ENCODE measurements at places on chromosomes 6 and 20. TPM values are rescaled to one million over a fixed set of nuclear protein-coding genes. Genes with fewer than 3 reads are reported as not detected.
A peak's percentile ranks its signal among the peaks of the same experiment; 100 is the strongest.

DNA sequence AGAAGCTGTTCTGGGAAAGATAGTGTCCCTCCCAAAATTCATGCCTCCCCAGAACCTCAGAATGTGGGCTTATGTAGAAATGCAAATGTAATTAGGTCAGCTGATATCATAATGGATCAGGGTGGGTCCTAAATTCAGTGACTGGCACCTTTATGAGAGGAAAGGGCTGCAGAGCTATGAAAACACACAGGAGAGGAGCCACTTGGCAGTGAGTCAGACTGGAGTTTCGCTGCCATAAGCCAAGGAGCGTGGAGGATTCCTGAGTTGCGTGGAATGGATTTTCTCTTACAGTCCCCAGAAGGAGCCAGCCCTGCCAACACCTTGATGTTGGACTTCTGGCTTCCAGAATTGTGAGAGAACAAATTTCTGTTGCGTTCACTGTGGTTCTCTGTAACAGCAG is 249.8 kb upstream of the PMEPA1 start:
- H3K27me3 ChIP-seq, result no peaks in the 10 kb centered on the region
- no peaks in the 10 kb centered on the region for H3K36me3 ChIP-seq
- no peak for DNase-seq
- H3K4me1 ChIP-seq, result no peaks in the 10 kb centered on the region

- H3K27me3 ChIP-seq, result no peaks in the 10 kb centered on the region
- H3K4me1 ChIP-seq, result no peaks in the 10 kb centered on the region
- H3K36me3 ChIP-seq, result no peaks in the 10 kb centered on the region
These were observed 40.0 kb downstream of the EFCAB8 start for GRCh38 chr20:32898729-32899128.

Gene TRIM40
- not detected for total RNA-seq

Gene SYNDIG1
- total RNA-seq, result not detected

DNA sequence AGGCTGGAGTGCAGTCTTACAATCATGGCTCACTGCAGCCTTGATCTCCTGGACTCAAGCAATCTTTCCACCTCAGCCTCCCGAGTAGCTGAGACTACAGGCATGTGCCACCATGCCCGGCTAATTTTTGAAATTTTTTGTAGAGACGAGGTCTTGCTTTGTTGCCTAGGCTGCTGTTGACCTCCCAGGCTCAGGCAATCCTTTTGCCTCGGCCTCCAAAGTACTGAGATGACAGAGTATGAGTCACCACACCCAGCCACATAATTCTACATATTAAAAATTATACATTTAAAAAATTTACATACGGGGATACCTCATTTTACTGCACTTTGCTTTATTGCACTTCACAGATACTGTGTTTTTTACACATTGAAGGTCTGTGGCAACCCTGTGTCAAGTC is 115.1 kb downstream of the MAN1A1 start:
- no peak overlapping the region for H3K27ac ChIP-seq
- no peaks in the 10 kb centered on the region for H3K4me1 ChIP-seq
- H3K27me3 ChIP-seq, result no peaks in the 10 kb centered on the region
- H3K4me3 ChIP-seq, result no peak overlapping the region
- no peaks in the 10 kb centered on the region for H3K36me3 ChIP-seq

Gene VNN1
- not detected for total RNA-seq

DNA sequence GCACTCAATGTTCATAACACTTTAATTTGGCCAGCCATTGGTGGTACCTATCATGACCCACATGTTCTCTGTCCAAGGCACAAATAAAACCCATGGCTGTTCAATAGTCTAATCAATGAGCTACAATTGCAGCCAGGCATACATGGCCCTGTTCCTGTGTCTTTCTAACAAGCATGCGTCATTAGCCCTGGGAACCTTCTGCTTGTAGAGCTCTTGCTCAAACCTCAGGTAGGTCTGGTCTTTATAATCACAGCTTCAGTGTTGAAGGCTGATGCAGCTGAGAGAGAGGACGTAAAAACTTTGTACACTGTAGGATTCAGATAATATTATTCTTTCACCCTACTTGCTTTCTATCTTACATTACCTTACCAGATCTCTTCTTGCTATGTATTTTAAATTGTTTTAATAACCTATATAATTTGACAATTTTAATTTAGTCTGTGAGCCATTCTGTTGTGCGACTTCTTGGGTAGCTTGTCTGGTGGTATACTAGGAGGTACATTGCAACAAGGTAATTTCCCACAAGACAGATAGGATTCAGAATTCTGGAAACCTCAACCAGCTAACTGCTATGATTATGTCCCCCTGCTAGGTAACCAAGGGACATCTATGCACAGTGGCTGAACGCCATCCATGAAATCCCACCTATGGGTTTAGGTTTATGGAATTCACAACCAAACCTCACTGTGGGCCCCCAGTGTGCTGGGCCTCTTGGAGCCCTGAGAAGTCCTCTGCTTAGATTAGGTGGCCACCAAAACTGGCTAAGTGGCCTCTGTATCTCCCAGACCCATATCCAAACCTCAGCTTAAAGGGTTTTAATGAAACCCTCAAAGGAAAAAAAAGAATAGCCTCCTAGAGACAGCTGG is 55.4 kb upstream of the RIPOR2 start:
- no peak for DNase-seq
- no peaks in the 10 kb centered on the region for H3K4me1 ChIP-seq
- no peaks in the 10 kb centered on the region for H3K27me3 ChIP-seq
- H3K27ac ChIP-seq, result no peak overlapping the region
- no peaks in the 10 kb centered on the region for H3K36me3 ChIP-seq
- H3K4me3 ChIP-seq, result no peak overlapping the region

Gene CD93
- 0.10 TPM for total RNA-seq

Gene CALHM4
- total RNA-seq, result not detected

GRCh38 chr6:71250099-71250602 is 38.5 kb upstream of the OGFRL1 start:
- DNase-seq, result no peak
- no peaks in the 10 kb centered on the region for H3K27me3 ChIP-seq
- H3K4me3 ChIP-seq, result no peak overlapping the region
- H3K27ac ChIP-seq, result no peak overlapping the region
- no peaks in the 10 kb centered on the region for H3K36me3 ChIP-seq

GRCh38 chr6:52746213-52746612 is 17.1 kb downstream of the GSTA2 start:
- no peak overlapping the region for H3K4me3 ChIP-seq
- H3K36me3 ChIP-seq, result no peaks in the 10 kb centered on the region
- no peaks in the 10 kb centered on the region for H3K27me3 ChIP-seq
- no peak for DNase-seq

Gene PAK5
- total RNA-seq, result not detected

Gene RIPPLY2
- 6.5 TPM for total RNA-seq

GRCh38 chr20:59006167-59006863 is 739 bp downstream of the CTSZ start:
- H3K4me1 ChIP-seq, result peaks cover 16% of the 10 kb centered on the region
- H3K4me3 ChIP-seq, result peak overlapping the region; percentile 58

Gene NKAIN2
- 2.6 TPM for total RNA-seq

- no peak overlapping the region for H3K27ac ChIP-seq
- DNase-seq, result no peak
- H3K4me1 ChIP-seq, result peaks cover 17% of the 10 kb centered on the region
- no peaks in the 10 kb centered on the region for H3K36me3 ChIP-seq
These were observed 6.3 kb downstream of the TAF4 start for GRCh38 chr20:62059401-62059800.

Gene MC3R
- not detected for total RNA-seq

DNA sequence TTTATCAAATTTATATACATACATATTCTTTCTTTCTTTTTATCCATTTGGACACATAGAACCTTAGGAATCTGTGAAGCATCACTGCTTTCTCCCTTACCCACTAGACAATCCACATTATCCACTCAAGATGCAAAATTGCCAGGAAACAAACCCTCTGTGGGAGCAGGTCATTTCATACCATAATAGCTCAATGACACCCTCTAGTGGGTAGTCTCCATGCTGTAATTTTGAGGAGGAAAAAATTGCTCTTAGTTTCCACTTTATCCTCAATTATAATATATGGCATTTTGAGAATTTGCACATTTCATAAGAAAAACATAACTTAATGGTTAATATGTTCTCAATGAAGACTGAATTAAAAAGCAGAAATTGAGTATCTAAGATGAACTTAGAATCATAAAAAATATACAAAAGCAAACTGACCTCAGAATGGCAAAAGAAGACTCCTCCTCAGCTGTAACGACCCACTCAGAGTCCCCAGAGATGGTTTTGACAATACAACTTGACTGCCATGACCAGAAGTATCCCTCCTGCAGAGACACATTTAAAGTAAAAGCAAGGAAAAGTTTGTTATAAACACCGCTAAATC is 164.1 kb downstream of the FRK start:
- DNase-seq, result peak; percentile 56
- no peak overlapping the region for H3K27ac ChIP-seq
- H3K27me3 ChIP-seq, result no peaks in the 10 kb centered on the region
- H3K4me3 ChIP-seq, result no peak overlapping the region
- no peaks in the 10 kb centered on the region for H3K36me3 ChIP-seq

DNA sequence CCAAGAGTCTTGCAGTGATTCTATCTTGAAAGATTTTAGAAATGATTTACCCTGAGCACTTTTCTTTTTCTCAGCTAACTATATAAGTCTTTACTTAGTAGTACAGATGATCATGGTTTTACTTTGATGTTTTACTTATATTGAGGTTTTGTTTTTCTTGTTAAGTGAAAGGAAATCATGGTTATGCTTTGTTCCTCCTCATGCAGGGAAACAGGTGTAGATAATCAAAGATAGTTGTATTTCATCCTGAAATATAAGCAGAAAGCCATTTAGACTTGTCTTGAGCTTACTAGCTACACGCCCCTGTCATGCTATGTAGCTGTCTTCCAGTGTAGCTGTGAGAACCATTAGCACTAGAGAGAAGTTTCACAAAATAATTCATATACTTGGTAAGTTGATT is 113.9 kb downstream of the HIVEP1 start:
- H3K27me3 ChIP-seq, result no peaks in the 10 kb centered on the region
- no peak overlapping the region for H3K4me3 ChIP-seq
- no peaks in the 10 kb centered on the region for H3K4me1 ChIP-seq
- H3K36me3 ChIP-seq, result no peaks in the 10 kb centered on the region
- no peak for DNase-seq
- no peak overlapping the region for H3K27ac ChIP-seq

DNA sequence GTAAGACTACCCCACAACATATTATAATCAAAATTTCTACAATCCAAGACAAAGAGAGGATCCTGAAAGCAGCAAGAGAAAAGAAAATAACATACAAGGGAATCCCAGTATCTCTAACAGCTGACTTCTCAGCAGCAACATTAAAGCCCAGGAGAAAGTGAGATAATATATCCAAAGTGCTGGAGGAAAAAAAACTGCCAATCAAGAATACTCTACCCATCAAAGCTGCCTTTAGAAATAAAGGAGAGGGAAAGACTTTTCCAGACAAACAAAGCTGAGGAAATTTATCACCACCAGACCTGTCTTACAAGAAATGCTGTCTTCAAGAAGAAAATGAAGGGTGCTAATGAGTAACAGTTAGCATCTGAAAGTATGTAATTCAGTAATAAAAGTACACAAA is 43.3 kb upstream of the IRAK1BP1 start:
- H3K27me3 ChIP-seq, result no peaks in the 10 kb centered on the region
- no peak overlapping the region for H3K4me3 ChIP-seq

- H3K36me3 ChIP-seq, result no peaks in the 10 kb centered on the region
- no peak overlapping the region for H3K4me3 ChIP-seq
- no peaks in the 10 kb centered on the region for H3K4me1 ChIP-seq
- no peak for DNase-seq
- no peak overlapping the region for H3K27ac ChIP-seq
These were observed 45.0 kb downstream of the TSHZ2 start for GRCh38 chr20:53017206-53017605.

DNA sequence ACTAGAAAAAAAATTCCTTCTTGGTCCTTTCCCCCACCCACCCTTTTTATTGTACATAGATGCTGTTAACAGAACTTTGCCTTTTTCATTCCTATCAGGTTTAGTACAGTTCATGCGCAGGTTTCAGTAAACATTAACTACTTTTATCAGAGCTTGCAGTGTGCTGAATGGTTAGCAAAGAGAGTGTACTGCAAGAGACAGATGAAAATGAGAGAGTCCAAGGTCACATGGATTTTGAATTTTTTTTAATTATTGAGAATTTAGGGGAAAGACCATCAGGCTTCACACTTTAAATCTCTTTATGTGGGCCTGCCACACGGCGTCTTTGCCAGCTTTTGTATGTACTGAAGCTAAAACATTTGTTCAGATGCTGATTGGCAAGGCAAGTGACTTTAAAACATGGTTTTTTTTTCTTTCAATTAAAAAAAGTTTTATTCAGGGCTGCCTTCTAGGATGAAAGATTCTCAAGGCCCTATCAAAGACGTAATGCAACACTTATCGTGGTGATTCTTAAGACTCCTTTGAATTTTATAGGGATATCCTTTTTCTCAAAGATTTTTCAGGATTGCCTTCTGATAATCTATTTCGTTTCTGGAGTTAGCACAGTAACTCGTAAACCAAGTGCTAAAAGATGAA is 32.2 kb downstream of the RREB1 start:
- H3K27ac ChIP-seq, result peak overlapping the region; percentile 94
- no peak for DNase-seq
- no peaks in the 10 kb centered on the region for H3K36me3 ChIP-seq
- H3K4me3 ChIP-seq, result peak overlapping the region; percentile 56
- no peaks in the 10 kb centered on the region for H3K27me3 ChIP-seq
- peaks cover 78% of the 10 kb centered on the region for H3K4me1 ChIP-seq

- H3K27me3 ChIP-seq, result peaks cover 20% of the 10 kb centered on the region
- no peaks in the 10 kb centered on the region for H3K36me3 ChIP-seq
- no peak overlapping the region for H3K27ac ChIP-seq
- no peak for DNase-seq
- no peak overlapping the region for H3K4me3 ChIP-seq
These were observed 337.2 kb downstream of the SMOC2 start for GRCh38 chr6:168778201-168778600.

DNA sequence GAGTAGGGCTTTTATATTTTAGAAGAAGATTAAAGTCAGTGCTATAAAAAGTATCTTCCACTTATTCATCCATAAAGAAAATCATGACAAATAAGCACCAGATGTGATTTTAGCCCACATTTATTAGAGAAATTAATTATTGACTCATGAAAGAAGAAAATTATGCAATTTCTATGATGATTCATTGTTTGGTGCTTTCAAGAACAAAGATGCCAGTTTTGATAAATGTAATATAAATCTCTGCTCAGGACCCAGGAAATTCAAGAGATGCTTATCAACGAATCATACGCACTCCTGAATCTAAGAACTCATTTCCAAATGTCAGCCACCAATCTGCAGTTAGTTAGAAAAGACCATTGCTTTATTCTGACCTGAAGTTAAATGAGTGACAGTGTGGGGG is 211.4 kb downstream of the ARHGAP18 start:
- H3K4me1 ChIP-seq, result peaks cover 3% of the 10 kb centered on the region
- no peaks in the 10 kb centered on the region for H3K27me3 ChIP-seq
- H3K36me3 ChIP-seq, result no peaks in the 10 kb centered on the region
- no peak overlapping the region for H3K27ac ChIP-seq
- no peak for DNase-seq

GRCh38 chr6:117597755-117598154 is 4.6 kb downstream of the GOPC start:
- DNase-seq, result no peak
- H3K4me1 ChIP-seq, result peaks cover 18% of the 10 kb centered on the region
- no peaks in the 10 kb centered on the region for H3K27me3 ChIP-seq
- H3K36me3 ChIP-seq, result no peaks in the 10 kb centered on the region
- H3K4me3 ChIP-seq, result no peak overlapping the region
